Adrenal gland (tissue), 19 donors: ENCODE measurements at places on chromosomes 2 and 18.

DNA sequence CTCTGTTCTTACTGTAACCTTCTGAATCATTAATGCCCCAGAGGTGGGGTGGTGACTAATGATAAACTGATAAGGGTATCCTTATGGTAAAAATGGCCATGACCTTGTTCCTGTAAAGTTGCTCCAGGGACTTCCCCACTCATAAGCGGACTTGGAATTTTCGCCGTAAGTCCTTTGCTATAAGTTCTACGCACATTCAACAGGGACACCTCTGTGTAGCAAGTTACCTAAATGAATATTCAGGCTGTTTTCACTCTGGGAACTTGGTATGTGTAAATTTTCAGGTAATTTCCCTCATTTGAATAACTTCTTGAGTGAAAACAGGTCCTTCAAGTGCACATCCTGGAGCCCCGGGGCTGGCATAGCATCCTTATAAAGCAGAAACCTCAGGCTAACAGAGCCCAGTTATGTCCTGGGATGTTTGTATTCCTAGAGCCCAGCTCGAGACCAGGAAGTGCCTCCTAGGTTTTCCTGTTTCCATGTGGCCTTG lies 9.4 kb upstream of the AGFG1 start:
- peak; percentile 29 for DNase-seq

GRCh38 chr2:217513258-217513657 lies 489.5 kb downstream of the TNS1 start:
- DNase-seq: no peak

- DNase-seq: no peak
Observed at GRCh38 chr18:9806905-9807304, 78.9 kb upstream of the TXNDC2 start.

DNA sequence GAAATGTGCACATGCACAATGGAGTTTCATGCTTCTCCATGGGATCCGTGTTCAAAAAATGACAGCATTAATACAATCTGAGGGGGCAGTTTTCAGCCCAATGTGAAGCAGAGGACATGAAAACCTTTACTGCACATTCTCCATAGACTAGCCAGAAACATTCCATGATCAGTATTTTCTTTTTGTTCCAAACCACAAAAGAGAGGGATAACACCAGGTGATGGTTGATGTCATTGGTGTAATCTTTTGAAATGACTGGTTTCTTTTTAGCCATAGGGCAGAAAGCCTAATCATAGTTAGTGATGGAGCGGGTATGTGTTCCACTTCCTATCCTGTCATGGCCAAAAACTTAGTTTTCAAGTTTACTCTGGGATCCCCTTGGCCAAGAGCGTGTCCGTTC lies 1.8 kb upstream of the KYNU start:
- DNase-seq: no peak

- DNase-seq: no peak
Observed at GRCh38 chr18:70028084-70028483, 80.4 kb upstream of the CD226 start.

GRCh38 chr2:85394976-85395375 lies 15.2 kb downstream of the CAPG start:
- no peak for DNase-seq

DNA sequence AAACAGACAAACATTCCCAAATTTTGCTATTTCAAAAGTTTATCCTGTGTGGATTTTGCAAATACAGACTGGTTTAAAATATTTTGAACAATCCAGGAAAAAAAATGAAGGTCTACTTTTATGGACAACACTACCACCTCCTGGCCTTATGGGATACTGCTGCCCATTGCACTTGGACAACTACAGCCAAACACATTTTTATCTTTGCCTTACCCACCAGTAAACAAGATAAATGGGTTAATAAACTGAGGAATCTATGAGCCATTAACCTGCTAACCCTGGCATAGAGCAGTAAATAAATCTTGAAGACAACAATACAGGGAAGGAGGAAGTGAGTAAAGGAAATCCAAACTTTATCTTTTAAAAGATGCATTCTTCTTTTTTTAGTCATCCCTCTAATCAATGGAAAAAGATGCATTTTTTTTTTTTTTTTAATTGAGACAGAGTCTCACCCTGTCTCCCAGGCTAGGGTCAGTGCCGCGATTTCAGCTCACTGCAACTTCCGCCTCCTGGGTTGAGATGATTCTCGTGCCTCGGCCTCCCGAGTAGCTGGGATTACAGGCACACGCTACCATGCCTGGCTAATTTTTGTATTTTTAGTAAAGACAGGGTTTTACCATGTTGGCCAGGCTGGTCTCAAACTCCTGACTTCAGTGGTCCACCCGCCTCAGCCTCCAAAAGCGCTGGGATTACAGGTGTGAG lies 2.1 kb upstream of the SPIRE1 start:
- DNase-seq: peak; percentile 47

- no peak for DNase-seq
Observed at GRCh38 chr18:31203096-31203793, 40.6 kb upstream of the DSC1 start.

- DNase-seq: no peak
Observed at GRCh38 chr2:72937356-72937669, 20.0 kb downstream of the EMX1 start.

DNA sequence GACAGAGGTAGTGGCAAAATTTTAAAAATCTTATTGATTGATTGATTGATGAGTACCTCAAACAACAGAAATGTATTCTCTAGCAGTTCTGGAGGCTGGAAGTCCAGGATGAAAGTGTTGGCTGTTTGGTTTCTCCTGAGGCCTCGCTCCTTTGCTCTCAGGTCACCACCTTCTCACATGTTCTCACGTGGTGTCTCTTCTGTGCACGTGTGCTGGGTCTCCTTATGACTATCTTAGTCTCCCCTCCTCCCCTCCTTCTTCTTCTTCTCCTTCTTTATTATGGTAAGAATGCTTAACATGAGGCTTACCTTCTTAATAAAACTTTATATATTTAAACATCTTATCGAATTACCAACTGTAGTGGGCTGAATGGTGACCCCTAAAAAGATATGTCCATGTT lies 446.0 kb upstream of the SPHKAP start:
- DNase-seq: no peak

- DNase-seq: no peak
Observed at GRCh38 chr2:207698301-207698700, 13.1 kb upstream of the CCNYL1 start.

- no peak for DNase-seq
Observed at GRCh38 chr18:59517446-59518165, 158.5 kb upstream of the LMAN1 start.

DNA sequence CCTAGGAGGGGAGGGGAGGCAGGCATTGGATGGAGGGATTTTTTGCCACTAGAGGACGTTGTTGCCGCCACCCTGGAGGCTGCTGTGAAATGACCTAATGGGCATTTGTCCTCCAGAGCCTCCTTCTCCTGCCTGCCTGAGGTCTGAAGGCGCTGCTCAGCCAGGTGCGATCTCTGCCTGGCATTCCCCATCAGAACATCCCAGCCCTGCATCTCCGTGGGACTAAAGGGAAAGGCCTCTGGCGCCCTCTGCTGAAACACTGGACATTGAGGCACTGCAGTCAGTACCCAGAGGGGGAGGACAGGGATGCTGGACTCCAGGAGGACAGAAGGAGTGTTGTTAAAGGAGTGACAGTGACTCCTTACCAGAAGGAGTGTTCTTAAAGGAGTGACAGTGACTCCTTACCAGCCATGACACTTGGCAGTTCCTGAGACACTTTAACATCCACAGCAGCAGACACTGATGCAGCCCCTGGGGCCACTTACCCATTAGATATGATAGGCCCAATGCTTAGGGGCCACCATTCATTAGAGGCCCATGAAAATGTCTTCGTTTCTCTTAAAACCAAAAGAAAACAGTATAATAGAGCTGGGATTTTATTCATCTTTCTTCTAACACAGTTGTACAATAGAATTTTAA lies 17.0 kb downstream of the THNSL2 start:
- DNase-seq: peak; percentile 63

DNA sequence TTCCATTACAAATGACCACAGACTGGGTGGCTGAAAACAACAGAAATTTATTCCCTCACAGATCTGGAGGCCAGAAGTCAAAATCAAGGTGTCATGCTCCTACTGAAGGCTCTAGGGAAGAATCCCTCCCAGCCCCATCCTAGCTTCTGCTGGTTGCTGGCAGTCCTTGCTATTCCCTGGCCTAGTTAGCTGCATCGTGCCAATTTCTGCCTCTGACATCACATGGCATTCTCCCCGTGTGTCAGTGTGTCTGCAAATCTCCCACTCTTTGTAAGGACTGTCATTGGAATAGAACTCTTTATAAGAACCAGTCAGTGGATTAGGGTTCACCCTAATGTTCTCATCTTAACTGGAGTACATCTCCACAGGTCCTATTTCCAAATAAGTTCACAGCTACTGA lies 30.5 kb upstream of the NCKAP5 start:
- DNase-seq: no peak

- DNase-seq: no peak
Observed at GRCh38 chr2:25349397-25349796, 7.7 kb upstream of the DNMT3A start.

DNA sequence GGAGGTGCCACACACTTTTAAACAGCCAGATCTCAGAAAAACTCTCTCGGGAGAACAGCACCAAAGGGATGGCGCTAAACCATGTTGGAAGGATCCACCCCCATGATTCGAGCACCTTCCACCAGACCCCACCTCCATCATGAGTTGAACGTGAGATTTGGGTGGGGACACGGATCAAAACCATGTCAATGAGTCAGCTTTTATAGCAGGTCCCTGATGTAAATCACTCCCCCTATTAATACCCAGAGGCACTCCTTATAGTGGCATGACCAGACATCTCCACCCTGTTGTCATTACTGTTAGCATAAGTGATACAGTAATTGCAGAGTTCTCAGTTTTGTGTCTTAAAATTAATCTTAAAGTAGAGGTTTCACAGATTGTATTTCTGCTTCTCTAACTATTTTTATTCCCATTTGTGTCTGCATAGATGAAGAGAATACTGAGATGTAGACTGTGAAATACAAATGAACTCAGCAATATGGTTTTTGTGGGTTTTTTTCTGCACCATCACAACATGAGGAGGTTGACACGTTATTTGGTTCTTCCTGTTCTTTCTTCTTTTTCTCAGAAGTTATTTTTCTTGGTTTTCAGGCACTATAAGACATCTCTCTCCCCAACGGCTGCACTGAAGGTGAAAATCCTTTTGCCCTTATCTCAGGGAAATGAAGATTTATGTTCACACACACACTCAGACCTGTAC lies 218.2 kb downstream of the ARL4C start:
- no peak for DNase-seq

DNA sequence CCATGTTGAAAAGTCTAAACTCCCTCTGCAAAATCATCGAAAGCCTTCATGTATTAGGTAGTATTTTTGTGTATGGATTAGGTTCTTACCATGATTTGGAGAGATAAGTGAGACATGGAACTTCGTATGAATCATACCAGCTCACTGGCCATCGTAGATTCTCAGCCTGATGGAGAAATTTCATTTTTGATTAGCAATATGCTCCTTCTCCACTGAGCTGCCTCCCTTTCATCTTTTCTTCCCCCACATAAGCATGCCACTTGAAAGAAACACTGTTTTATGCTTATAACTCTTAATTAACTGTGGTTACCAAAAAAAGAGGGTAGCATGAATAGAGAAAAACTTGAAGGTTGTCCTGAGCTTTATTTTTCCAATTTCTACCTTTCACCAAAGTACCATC lies 111.9 kb downstream of the NCK2 start:
- DNase-seq: no peak

GRCh38 chr2:213443921-213444320 lies 159.7 kb downstream of the SPAG16 start:
- no peak for DNase-seq

DNA sequence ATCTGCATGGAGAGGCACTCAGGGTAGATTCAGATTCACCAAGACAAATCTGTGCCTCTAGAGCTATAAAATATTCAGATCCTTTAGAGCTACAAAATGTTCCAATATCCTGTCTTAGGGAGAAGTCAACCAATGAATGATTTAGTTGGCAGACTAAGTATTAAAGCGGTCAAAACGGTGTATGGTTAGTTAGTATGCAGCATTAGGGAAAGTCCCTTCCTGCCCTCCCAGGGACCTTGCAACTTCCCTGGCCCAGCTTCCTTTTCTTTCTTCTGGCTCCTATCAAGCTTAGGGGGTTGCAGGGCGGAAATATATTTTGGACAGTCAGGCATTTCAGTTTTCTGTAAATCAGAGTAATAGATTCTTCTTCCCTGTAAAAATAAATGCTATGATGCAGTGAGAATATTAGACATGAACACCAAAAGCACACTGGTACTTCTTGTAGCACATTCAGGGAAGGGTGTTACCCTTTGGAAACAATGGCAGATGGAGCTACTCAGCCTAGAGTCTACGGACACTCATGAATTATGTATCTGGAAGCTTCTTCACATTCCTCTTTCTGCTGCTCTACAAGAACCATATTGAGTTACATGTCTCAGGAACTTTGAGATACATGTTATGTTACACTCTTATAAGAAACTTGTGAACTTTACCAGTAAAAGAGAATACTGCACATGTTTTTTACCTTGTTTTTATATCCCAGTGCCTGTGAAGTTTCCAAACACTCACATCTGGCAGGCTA lies 45.7 kb downstream of the CCDC93 start:
- no peak for DNase-seq

GRCh38 chr18:53864770-53865169 lies 359.7 kb downstream of the MBD2 start:
- no peak for DNase-seq

DNA sequence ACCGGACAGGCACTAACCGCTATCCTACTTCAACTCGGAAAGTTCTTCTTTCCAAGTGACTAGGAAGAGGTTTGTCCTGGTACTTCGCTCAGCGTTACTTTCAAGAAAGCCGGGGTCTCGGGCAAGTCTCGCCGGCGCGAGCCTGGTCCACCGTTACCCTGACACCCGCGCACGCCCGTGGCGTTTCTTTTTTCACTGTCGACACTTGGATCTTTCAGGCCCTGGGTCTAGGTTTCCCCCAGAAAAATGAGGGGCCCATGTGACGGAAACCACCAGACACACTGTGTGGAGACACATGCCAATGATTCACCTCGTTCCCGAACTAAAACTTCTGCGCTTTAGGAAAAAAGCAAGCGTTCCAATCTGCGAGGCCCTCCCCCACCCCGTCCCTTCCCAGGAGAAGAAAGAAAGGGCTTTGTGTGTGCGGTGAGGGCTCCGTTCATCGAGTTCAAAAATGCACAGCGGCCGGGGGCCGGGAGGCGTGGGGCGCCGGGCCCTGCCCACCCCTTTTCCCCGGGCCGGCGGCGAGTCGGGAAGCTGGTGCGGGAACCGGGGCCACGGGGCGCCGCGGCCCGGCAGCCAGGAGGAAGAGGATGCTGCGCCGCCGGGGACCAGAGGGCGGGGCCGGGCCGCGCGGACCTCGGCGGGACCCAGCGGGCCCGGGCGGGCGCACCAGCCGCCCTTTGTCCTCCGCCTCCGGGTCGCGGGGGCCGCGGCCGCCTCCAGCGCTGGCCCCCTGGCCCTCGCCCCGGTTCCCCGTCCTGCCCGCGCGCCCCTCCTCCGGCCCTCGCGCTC lies 2.6 kb downstream of the ZNF521 start:
- DNase-seq: peak; percentile 36

DNA sequence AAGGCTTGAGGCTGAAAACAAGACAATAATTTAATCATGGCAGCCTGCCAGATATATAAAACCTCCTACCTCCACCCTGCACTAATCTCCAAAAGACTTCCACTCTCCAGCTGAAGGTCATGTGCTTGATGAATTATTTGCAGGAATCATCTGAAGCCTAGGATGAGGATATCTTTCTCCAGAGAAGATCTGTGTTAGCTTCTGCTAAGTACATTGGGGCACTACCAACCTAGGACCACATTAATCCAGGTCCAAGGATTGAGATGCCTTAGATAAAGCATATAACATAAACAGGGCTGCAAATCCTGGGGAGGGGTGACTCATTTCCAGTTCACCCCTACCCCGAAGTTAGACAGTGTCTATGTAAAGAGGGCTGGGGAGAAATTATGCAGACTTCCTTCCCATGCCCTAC lies 80.5 kb upstream of the FRZB start:
- DNase-seq: no peak
